Vagina (tissue), 2 donors: ENCODE measurements at places on chromosomes 16 and 17.

DNA sequence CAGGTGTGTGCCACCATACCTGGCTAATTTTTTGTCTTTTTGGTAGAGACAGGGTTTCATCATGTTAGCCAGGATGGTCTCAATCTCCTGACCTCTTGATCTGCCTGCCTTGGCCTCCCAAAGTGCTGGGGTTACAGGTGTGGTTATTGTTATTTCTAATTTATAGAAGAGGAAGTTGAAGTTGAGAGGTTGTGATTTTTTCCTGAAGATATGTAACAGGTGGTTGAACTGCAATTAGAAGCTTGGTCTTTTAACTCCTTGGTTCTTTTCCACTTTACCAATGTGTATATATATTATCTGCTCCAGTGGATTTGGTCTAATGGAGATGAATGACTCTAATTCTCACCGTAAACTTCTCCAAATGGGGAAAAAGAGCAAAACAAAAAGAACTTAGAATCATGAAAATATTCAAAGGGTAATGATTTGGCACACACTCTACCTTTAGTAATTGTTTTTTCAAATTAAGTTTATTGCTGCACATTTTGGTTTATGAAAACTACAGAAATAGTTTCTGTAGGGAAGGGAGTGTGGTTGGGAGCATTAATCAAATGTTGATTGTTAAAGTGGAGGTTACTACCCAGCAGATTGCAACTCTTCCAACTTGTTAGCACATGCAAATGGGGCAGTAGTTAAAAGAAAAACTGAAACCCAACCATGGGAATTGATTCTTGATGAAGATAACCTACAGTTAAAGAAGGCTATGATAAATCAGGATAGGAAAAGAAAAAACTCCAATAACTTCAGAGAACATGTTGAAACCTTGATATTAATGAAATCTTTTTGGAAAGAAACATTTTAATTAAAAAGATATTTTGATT, 1.8 kb upstream of the KRT10 start:
- H3K36me3 ChIP-seq, result no peaks in the 10 kb centered on the region
- H3K27me3 ChIP-seq, result no peaks in the 10 kb centered on the region
- no peak overlapping the region for H3K4me3 ChIP-seq
- DNase-seq, result no peak
- H3K27ac ChIP-seq, result no peak overlapping the region
- peaks cover 13% of the 10 kb centered on the region for H3K4me1 ChIP-seq

DNA sequence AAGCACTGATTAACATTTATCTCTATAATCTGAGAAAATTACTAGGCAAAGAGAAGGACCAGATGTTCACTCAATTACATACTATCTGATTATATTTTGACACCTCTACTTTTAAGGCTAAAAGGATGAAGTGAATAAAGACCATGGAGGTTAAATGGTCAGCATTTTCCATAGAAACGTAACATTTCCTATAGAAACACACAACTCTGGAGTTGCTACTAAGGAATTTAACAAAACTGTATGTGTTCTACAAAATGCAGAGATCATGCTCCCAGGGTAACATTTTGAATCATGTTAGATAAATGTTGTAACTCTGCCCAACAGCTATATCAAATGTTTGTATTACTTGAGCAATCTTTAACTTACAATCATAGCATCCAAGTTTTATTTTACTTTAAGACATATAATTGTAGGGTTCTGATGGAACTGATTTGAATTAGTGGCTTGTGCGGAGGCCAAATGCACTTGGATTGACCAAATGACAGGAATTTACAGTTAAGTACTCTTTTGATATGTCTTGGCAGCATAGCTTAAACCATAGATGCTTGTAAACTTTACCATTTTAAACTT, 97.7 kb downstream of the RPGRIP1L start:
- H3K4me1 ChIP-seq, result no peaks in the 10 kb centered on the region
- no peak overlapping the region for H3K4me3 ChIP-seq
- no peak for DNase-seq

- H3K27ac ChIP-seq, result no peak overlapping the region
- no peaks in the 10 kb centered on the region for H3K36me3 ChIP-seq
- DNase-seq, result no peak
- no peak overlapping the region for H3K4me3 ChIP-seq
- no peaks in the 10 kb centered on the region for H3K27me3 ChIP-seq
- H3K4me1 ChIP-seq, result no peaks in the 10 kb centered on the region
Observed at GRCh38 chr16:69508033-69508755, 57.6 kb upstream of the NFAT5 start.

DNA sequence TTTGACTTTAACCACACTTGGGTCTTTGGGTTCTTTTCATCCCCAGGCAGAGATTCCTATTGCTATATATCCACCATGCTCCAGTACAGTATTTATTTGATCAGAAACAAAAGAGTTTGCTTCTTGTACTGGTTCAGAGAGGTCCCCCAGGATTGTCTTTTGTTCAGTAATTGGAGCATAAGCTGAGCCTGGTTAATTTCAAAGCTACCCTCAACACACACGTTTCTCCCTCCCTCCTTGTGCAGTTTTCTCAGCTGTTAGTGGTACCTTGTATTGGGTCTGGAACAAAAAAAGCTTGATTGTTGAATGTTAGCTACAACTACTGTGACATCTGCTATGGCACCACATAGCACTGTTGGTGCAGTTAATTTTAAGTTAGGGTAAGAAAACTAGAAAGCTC, 50.0 kb downstream of the NUP93 start:
- DNase-seq, result no peak
- H3K27me3 ChIP-seq, result no peaks in the 10 kb centered on the region
- no peak overlapping the region for H3K27ac ChIP-seq
- H3K4me1 ChIP-seq, result peaks cover 21% of the 10 kb centered on the region

DNA sequence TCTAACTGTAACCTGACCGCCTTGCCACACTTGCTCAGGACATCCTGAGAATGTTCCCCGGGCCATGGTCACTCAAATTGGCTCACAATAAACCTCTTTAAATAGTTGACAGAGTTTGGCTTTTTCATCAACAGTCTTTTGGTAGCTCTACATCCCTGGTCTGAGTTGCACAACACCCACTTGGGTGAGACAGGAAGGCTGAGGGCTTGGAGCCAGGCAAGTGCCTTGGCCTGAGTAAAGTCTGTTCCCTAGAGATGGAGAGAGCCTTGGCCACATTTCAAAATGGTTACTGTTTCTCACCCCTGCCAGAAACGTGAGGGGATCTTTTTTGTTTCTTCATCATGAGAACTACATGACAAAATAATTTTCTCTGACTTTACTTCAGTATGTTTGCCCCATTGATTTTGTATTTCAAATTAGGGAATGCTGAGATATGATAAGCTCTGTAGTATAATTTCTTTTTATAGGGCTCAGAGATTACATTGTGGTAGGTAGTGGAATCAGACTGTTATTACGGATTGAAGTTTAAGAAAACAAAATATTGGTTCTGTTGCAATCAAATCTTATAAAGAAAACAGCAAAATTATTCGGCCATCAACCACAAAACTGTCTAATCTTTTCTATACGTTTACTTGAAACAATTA, 53.9 kb upstream of the NETO2 start:
- no peaks in the 10 kb centered on the region for H3K36me3 ChIP-seq
- no peak overlapping the region for H3K27ac ChIP-seq
- no peaks in the 10 kb centered on the region for H3K4me1 ChIP-seq
- H3K27me3 ChIP-seq, result no peaks in the 10 kb centered on the region

DNA sequence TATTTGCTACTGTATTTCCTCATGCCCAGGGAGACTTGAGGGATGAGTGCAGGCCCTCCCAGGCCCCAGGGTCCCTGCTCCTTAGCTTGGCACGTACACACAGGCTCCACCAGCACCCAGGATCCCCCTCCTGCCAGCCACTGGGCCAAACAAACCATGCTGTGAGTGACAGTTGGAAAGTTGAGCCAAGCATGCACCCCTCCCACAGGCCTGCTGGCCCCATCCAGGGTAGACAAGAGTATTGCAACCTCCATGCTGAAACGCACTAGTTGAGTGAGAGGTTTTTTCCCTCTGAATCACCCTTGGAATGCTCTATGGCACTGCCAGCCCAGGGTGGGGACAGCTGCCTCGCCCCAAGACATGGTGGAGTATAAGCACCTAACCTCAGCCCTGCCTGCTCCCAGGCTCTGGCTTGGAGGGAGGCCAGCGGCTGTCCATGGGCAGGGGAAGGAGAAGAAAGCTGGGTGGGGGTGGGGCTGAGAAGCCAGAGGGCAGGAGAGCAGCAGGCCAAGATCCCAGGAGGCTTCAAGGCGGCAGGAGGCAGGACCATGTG, 49.6 kb downstream of the PITPNM3 start:
- DNase-seq, result no peak
- H3K27me3 ChIP-seq, result no peaks in the 10 kb centered on the region
- no peak overlapping the region for H3K4me3 ChIP-seq
- peaks cover 37% of the 10 kb centered on the region for H3K4me1 ChIP-seq
- no peak overlapping the region for H3K27ac ChIP-seq
- H3K36me3 ChIP-seq, result no peaks in the 10 kb centered on the region

- peaks cover 80% of the 10 kb centered on the region for H3K4me1 ChIP-seq
- no peak for DNase-seq
- H3K4me3 ChIP-seq, result no peak overlapping the region
- no peaks in the 10 kb centered on the region for H3K36me3 ChIP-seq
- peak overlapping the region; percentile 12 for H3K27ac ChIP-seq
Observed at GRCh38 chr17:2598166-2598565, 4.7 kb downstream of the PAFAH1B1 start.

- no peak for DNase-seq
- H3K4me1 ChIP-seq, result no peaks in the 10 kb centered on the region
- no peaks in the 10 kb centered on the region for H3K36me3 ChIP-seq
- H3K4me3 ChIP-seq, result no peak overlapping the region
Observed at GRCh38 chr17:29789196-29790170, 140.5 kb downstream of the SSH2 start.

DNA sequence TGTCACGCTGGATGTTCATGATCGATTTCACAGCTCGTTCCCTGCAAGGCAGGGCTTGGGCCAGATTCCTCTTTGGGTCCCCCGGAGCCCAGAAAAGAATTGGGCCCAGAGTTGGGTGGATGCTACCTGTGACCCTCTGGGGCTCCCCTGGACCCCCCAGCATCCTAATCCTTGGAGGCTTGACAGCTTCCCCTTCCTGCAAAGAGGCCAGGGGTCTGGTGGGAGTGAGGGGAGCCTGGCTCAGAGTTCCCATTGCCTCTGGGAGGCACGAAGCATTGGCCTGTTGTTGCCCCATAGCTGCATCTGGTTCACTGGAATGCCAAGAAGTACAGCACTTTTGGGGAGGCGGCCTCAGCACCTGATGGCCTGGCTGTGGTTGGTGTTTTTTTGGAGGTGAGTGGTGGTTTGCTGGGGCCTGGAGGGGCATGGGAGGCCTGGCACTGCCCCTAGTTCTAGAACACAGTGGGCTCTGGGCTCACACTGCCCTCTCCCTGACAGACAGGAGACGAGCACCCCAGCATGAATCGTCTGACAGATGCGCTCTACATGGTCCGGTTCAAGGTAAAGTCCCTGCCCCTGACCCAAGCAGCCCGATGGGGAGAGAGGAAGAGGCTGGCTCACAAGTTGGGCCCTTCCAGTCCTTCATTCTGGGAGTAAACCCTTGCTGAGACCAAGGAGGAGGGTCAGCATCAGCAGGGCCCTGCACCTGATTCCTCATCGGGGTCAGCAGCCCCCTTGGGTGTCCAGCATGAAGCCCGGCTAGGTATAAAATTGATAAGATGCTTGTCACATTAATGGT, 7.2 kb downstream of the CA7 start:
- no peak for DNase-seq
- no peak overlapping the region for H3K27ac ChIP-seq
- H3K36me3 ChIP-seq, result no peaks in the 10 kb centered on the region
- no peak overlapping the region for H3K4me3 ChIP-seq
- H3K27me3 ChIP-seq, result no peaks in the 10 kb centered on the region

- no peaks in the 10 kb centered on the region for H3K36me3 ChIP-seq
- H3K27ac ChIP-seq, result no peak overlapping the region
- peaks cover 4% of the 10 kb centered on the region for H3K4me1 ChIP-seq
- no peaks in the 10 kb centered on the region for H3K27me3 ChIP-seq
- H3K4me3 ChIP-seq, result no peak overlapping the region
Observed at GRCh38 chr16:29700253-29700987, 21.4 kb downstream of the QPRT start.

GRCh38 chr16:84800158-84800978, 19.4 kb upstream of the CRISPLD2 start:
- H3K36me3 ChIP-seq, result no peaks in the 10 kb centered on the region
- H3K27me3 ChIP-seq, result no peaks in the 10 kb centered on the region
- H3K4me1 ChIP-seq, result no peaks in the 10 kb centered on the region
- H3K27ac ChIP-seq, result no peak overlapping the region
